Stimulated activated CD4-positive, alpha-beta T cell treated with anti-CD3 and anti-CD28 coated beads, TNF-alpha, amount 100 ng/mL, for 1 hour (primary cell): ENCODE measurements at places on chromosomes 1 and 21.

DNA sequence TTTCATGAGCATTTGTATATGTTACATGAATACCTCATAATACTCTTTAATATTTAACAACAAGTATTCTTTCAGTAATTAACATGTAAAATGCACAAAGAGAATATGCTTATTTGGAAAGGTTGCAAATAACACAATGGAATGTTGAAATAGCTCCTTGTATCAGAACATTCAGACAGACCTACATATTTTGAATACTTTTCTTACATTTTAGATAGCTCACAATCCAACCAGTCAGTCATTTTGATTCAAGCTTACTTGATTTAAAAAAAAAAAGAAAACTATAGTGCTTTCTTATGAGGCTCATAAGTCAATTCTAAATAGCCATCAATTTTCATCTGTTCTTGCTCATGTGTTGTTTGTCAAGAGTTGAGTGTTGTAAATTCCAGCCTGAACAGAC lies 518.8 kb downstream of the ADGRL2 start:
- no peak for DNase-seq

- DNase-seq = no peak
Measured at GRCh38 chr1:241947354-241947753, 10.2 kb upstream of the BECN2 start.

- no peak for DNase-seq
Measured at GRCh38 chr1:145891143-145891542, 5.5 kb upstream of the ANKRD35 start.

DNA sequence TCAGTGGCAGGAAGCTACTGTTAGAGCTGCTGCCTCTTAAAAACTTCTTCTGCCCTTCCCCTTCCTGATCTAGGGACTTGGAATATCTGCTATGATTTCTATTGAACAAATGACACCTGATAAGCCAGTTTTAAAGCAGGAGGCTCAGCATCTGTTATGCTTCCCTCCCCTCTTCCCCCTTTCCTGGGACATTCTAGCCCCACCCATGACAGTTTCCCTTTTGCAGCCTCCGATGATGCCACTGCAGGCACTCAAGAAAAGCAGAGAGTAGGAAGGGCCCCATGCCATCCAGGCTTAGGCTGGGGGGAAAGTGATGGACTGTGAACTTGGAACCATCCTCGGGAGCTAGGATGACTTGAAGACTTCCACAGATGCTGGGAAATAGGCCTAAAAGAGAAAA lies 15.1 kb upstream of the EPB41 start:
- no peak for DNase-seq

DNA sequence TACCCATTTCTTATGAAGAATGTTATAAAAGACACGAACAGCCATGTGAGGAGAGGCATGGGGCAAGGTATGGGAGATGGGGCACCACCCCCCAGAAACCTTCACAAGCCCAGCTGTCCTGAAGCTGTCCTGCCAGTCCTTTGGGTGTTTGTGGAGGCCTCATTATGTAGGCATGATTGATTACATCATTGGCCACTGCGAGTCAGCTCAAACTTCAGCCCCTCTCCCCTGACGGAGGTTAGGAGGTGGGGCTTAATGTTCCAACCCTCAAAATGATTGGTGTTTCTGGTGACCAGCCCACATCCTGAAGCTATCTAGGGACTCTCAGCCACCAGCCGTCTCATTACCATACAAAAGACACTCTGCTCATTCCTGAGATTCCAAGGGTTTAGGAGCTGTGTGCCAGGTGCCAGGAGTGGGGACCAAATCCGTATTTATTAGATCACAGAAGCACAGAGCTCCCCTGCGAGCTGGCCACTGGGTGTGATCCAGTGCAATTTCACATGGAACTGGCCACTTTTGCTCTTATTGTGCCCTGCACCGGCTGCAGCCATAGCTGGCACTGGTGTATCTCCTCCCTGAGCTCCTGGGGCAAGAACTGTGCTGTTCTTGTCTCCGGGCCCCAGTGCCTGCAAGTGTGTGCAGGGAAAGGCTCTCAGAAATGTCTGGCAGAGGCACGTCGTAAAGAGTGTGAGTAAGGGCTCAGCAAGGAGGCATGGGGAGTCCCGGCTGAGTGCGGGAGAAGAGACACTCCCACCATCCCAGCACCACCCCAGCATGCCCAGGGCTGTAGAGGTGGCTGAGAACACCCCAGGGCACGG lies 10.5 kb downstream of the KIAA1614 start:
- DNase-seq = no peak

DNA sequence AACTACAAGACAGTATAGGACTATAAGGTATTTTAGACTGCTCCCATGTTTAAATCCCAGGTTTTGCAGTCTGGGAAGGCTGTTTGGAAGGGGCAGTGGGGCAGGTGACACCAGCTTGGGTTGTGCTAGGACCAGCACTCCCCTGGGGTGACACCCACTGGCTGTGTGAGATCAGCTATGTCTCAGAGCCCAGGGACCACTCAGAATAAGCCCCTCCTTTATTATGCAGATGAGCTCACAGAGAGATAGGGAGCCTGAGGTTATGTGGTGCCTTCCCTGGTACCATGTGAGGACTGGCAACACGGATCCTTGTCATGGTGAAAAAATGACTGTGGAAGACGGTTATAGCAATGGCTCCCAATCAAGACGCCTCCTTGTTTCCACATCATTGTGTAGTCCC lies 71.0 kb downstream of the NENF start:
- no peak for DNase-seq

DNA sequence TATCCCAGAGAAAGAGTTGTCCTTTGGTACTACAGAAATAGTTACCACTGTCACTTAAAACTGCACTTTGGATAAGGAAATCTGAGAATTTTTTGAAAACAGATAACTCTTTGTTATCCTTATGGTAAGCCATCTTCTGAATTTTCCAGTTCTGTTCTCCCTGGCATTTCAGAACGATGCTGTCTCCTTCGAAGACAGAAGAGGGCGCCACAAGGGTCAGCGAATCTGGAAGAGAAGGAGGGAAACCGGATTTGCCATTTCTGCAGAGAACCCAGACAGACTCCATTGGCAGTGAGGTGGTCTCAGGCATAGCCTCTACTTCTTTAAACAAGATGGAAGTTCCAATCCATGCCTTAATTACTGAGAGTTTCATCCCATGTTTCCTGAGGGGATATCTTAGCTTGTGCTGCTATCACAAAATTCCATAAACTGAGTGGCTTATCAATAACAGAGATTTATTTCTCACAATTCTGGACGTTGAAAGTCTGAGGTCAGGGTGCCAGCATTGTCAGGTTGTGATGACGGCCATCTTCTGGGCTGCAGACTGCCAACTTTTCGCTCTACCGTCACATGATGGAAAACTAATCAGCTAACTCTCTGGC lies 6.4 kb downstream of the FCRL2 start:
- DNase-seq = no peak

GRCh38 chr1:95321531-95321930 lies 87.5 kb downstream of the RWDD3 start:
- no peak for DNase-seq

- no peak for DNase-seq
Measured at GRCh38 chr1:202671399-202671798, 38.9 kb downstream of the SYT2 start.

DNA sequence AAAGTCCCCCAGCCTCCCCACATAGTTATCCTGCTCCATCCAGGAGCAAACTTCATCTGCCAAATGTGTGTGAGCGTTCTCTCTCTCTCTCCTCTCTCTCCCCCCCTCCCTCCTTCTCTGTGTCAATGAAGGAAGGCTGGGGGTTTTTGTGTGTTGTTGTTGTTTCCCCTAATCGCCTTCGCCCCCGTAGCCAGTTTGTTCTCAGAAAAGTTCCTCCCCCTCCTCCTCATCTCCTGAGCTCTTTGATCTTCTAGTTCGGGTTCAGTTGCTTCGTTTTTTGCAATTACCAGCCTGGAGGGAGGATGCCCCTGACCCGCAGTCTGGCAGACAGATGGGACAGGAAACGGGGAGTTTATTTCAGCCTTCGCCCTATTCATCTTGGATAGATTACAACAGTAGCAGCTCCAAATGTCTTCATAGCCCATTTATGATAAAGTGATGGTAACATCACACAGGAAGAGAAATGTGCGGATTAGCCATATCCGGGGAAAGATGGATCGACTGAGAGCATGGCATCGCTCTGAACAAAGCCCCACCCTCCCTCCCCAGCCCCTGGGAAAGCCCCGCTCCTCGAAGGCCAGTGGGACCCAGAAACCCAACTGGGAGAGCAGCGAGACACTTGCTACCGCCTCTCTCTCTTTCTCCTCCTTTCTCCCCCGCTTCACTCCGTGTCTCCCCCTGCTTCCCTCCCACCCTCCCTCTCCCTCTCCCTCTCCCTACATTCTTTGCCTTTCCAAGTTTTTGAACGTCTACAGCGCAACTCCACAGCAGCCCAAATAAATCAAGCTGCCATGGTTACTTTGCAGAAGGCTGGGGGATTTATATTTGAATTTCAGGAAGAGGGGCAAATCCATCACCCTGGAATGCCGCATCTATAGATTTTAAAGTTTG lies 139.7 kb upstream of the ARHGEF16 start:
- DNase-seq = no peak

DNA sequence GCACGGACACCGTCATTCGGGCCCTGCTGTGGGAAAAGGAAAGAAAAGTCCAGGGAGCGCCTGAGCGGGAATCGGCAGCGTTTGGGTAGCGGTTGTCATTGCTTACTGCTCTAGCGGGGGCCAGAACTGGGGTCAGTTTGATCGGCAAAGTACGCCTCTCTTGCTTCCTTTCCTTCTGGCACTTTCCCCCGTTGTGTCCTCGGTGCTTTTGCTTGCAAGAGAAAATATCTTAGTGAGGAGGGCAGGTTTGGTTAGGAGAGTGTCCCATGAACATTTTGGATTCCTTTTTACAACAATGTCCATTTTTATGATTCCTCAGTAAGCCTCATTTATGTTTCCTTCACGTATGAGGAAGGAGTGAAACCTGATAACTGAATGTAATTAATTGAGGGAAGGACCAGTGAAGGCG lies 670 bp downstream of the ST3GAL3 start:
- no peak for DNase-seq

DNA sequence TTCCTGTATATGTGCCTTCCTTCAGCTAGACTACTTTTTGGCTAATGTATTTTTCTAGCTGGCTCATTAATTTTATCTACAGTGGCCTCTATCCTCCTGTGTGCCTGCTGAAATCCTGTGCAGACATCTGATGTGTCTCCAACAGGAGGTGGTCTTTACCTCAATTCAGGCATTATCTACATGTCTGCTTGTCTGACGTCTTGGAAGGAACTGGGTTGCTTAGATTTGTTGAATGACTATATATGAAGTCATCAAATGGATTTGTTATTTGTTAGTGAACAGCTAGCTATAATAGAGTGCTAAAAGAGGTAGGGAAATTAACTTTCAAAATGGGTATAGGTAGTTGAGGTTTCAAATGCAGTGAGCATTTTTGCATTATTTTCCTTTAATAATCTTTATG lies 6.7 kb downstream of the RPL5 start:
- no peak for DNase-seq
